ENCODE measurements at places on chromosomes 11 and 22. TPM values are rescaled to one million over a fixed set of nuclear protein-coding genes. Genes with fewer than 3 reads are reported as not detected.

DNA sequence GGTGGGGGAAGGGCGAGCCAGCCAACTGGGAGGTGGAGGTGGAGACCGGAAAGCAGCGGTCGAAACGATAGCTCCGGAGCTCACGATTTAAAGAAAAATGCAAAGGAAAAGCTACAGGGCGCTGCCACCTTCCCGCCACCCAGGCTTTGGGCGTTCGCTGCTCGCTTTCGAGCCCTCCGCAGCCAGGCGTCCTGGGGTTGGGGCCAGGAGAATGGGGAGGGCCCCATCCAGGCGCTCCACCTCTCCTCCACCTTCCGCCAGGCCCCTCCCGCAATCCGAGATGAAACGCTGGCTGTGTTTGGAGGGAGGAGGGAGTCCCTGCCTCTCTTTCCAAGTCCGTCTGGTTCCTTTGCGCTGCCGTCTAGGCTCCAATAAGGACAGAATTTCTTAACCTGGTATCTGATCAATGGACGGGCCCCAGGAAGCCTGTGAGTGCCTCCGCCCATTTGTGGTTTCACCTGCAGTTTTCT is 483 bp upstream of the ABTB2 start:
- peak; percentile 81 for DNase-seq

DNA sequence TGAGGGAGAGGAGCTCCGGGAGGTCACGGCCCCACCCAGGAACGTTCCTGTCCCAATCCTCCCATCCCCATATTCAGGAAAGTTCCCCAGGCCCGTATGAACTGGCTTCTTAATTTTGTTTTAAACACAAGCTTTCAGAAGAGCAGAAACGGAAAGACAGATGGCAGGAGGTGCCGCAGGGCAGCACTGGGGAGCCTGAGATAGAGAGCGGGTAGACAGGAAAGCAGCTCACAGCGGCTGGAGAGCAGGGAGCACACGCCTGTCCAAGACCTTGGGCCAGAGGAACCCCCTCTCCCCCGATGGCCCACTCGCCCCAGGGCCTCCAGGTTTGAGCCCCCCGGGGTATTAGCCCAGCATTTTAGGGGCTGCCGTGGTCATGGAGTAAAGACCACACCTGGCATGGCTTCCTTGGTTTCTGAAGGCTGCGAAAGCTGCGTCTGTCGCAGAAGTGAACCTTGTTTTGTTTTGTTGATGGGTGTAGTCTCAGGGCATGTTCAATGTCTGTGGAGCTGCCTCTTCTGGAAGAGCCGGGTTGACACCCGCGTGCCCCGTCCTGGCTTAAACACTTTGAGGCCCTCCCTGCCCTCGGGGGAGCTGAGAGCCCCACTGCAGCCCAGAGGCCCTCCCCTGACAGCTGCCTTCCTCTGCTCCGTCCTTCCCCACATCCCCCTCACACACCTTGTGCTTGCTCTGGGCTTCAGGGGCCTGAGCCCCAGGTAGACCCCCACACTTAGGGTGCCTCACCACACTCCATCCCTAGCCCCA is 17.9 kb upstream of the KCNQ1OT1 start:
- peak; percentile 55 for DNase-seq

DNA sequence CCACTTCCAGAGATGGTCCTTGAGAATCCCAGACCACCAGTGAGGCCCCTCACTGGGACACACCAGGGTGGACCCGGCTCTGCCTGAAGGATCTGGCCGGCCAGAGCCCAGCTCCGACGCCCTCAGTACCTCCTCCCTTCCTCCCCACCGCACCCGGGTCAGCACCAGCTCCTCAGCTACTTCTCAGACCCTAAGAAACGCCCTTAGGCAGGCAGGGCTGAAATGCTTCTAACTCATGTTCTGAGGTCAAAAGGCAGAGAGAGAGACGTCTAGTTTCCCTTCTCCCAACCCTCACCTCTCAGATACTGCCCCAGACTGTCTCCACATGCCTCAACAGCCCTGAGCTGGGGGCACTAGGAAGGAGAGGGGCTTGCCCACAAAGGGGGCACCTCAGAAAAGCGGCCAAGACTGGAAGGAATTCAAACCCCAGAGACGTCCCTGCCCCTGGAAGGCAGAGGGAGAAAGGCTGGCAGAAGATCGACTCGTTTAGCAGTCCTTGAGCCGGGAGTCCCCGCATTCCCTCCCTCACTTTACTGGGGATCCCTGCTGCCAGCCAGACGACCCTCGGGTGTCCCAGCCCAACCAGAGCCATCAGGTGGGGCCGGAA is 539 bp downstream of the USH1C start:
- no peak for DNase-seq

- DNase-seq: peak; percentile 69
Measured at GRCh38 chr11:9017773-9018172, 14.0 kb upstream of the NRIP3 start.

The CD3D gene
- not detected for total RNA-seq

DNA sequence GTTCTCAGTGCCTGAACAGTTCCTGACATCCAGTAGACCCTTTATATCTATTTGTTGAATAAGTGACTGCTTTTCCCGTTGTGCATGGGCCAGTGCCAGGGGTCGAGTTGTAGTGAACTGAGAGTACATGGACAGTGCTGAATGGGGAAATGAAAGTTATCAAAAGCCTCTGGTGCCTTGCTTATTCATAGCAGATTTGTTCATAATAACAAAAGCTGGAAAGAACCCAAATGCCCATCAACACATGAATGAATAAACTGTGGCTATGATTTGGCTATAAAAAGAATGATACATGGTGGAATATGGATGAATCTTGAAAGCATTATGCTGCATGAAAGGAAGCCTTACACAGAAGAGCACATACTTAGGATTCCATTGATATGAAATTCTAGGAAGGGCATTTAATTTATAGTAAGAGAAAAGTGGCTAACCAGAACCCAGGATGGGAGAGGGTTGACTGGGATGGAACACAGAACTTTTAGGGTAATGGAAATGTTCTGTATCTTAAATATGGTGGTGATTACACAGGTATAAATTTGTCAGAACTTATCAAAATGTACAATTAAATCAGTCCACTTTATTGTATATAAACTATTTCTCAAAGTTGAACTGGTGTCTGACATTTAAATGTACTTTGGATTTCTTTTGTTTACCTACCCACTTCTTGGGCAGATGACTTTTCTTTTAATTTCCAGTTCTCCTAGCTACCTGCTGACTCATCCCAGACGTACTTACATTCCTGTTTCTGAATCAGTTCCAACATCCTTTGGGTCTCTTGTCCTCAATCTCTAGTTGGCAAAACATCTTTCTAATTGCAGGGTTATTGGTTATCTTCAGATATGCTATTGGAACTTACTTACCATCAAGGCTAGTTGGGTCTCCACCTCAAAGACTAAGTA is 42.8 kb downstream of the PACS1 start:
- peak; percentile 18 for DNase-seq

DNA sequence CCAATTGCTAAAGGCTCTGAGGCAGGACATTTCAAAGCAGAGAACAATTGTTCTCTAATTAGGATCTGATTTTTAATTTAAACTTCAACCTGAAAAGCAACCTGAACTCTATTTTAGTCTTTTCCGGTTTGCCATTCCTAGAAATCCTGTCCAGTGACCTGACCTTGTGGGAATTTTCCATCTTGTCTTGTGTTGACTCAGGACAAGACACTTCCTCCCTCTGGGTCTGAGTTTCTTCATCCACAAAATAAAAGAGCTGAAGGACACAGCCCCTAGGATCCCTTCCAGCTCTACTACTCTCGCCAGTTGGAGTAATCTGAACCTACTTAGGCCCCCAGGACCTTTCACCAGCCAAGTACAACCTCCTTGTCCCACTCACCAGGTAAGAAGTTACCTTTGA is 66.5 kb upstream of the POU2AF1 start:
- peak; percentile 54 for DNase-seq

The RIBC2 gene
- total RNA-seq: 1.6 TPM

DNA sequence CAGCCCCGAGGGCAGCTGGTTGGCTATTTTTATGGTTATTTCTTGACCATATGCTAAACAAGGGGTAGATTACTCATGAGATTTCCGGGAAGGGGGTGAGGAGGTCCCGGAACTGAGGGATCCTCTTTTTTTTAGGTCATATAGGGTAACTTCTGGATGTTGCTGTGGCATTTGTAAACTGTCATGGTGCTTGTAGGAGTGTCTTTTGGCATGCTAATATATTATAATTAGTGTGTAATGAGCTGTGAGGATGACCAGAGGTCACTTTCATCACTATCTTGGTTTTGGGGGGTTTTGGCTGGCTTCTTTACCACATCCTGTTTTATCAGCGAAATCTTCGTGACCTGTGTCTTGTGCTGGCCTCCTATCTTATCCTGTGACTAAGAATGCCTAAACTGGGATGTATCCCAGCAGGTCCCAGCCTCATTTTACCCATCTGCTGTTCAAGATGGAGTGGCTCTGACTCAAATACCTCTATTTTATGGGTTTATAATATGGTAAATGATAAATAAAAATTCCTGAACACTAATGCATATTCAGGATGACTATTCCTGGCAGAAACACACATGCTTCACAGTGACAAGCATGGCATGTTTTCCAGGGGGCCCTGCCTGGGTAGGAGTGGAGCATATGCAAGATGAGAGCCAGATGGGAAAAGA is 11.2 kb downstream of the KREMEN1 start:
- DNase-seq: no peak

The OR5A1 gene
- not detected for total RNA-seq

The VSIG10L2 gene
- not detected for total RNA-seq

The RFPL2 gene
- total RNA-seq: not detected

DNA sequence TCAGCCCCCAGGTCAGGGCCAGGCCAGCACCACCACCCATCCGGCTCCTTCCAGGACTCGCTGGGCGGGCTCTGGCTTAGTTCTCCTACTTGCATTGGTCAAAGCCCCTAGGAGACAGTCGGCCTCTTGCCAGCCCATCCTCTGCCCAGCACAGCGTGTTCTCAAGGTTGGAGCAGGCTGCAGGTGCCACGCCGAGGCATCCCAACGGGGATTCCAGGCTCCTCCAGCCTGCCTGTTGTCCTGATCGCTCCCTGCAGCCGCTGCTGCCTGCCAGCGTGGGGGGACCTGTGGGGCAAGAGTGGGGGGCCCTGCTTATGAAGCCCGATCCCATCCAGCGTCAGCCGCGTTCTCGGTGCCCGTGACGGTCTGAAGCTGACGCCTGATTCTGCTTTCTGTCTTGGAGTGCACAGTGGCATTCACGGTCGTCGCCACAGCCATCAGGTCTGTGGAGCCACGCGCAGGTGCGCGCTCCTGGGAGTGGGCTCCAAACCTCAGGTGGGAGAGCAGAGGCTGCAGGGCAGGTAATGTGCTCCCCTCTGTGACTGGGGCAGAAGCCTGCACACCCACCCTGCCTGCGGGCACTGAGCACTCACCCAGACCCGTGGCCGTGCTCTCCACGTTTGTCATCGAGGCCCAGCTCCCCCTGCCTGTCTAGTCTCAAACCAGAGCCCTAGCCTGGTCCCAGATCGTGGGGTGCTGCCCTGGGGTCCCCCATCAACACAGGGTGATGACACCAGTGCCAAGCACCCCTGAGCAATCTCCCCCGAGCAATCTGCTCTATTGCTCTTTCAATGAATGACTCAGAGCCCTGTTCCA is 991.6 kb downstream of the BRD1 start:
- DNase-seq: no peak

The CDCA5 gene
- 4.9 TPM for total RNA-seq

GRCh38 chr22:35484651-35485556 is 55.7 kb upstream of the RASD2 start:
- DNase-seq: no peak

The PHOX2A gene
- not detected for total RNA-seq

DNA sequence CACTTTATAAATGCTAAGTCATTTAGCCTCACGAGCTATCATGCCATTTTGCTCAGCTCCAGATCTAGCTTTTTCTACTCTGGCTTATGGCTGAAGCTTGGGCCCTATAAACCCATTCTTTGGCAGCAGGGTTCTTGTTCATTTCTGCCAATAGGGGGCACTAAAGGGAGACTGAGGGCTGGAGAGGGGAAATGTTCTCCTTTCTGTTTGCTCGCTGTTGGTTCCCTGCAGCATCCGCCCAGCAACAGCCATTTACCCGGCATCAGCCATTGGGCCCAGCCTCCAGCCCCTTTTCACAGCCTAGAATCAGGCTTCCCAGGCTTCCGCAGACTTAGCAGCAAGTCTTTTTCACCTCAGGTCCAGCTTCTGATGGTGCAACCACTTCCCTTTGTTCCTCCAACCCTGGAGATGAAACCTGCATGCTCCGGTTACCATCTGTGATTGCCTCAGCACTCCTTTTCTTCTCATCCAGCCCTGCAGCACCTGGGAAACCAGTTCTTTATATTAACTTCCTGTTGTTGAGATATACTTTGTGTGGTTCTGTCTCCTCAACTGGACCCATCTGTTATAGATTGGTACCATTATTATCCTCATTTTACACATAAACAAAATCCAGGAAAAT is 4.2 kb upstream of the ME3 start:
- no peak for DNase-seq

GRCh38 chr11:70419307-70420007 is 21.1 kb downstream of the CTTN start:
- no peak for DNase-seq

- DNase-seq: no peak
Measured at GRCh38 chr11:43547889-43548381, 132.6 kb upstream of the HSD17B12 start.

- no peak for DNase-seq
Measured at GRCh38 chr22:29208502-29208862, 2.8 kb downstream of the EMID1 start.

The KDM4D gene
- total RNA-seq: 0.62 TPM

- DNase-seq: no peak
Measured at GRCh38 chr11:132448334-132448995, 1078.0 kb downstream of the NTM start.

DNA sequence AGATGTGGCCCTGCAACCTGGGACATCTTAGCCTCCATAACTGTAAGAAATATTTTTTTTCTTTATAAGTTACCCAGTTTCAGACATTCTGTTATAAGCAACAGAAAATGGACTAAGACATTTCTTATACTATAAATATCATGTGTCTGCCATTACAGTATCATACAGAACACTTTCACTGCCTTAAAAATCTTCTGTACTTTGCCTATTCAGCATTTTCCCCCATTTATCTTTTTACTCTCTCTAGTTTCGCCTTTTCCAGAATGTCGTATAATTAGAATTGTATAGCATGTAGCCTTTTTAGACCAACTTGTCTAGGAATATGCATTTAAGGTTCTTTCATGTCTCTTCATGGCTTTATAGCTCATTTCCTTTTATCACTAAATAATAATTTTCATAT is 88.0 kb downstream of the PARVA start:
- no peak for DNase-seq

DNA sequence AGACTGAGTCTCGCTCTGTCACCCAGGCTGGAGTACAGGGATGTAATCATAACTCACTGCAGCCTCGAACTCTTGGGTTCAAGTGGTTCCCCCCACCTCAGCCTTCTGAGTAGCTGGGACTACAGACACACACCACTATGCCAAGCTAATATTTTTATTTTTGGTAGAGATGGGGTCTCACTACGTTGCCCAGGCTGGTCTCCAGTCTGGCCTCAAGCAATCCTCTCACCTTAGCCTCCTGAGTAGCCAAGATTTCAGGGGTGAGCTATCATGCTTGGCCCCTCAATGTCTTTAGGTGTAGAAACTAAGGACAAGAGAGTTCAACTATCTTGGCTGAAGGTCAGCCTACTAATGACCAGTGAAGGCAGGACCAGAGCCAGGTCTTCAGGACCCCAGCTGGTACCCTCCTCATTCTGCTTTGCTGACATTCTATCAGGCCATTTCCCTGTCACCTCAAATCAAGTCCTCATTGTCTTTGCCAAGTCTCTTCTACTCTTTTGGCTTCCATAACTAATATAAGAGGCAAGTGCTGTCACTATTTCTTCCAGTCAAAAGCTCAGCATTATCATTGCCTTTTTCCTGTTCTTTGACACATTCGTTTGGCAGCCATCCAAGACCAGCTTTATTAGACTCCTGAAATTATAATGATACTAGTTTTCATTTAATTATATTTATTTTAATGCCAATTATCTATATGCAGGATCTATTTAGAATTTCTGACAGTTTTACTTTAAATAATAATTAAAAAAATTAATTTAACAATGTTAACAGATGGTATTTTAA is 264.2 kb upstream of the PITPNB start:
- no peak for DNase-seq
